ENCODE measurements at places on chromosomes 13 and 19. TPM values are rescaled to one million over a fixed set of nuclear protein-coding genes. Genes with fewer than 3 reads are reported as not detected.

The TUBA3C gene
- not detected for total RNA-seq

The POU4F1 gene
- under 0.01 TPM for total RNA-seq

The LGALS4 gene
- total RNA-seq: 0.54 TPM

The STOML3 gene
- 0.54 TPM for total RNA-seq

The GNA15 gene
- total RNA-seq: 258 TPM

The ZNF578 gene
- total RNA-seq: 1.1 TPM

The BORA gene
- total RNA-seq: 4.6 TPM

The RNF225 gene
- total RNA-seq: 0.81 TPM
